ENCODE measurements at places on chromosomes 3 and 15.

- DNase-seq = no peak
Observed at GRCh38 chr3:135000465-135000864, 205.4 kb downstream of the EPHB1 start.

DNA sequence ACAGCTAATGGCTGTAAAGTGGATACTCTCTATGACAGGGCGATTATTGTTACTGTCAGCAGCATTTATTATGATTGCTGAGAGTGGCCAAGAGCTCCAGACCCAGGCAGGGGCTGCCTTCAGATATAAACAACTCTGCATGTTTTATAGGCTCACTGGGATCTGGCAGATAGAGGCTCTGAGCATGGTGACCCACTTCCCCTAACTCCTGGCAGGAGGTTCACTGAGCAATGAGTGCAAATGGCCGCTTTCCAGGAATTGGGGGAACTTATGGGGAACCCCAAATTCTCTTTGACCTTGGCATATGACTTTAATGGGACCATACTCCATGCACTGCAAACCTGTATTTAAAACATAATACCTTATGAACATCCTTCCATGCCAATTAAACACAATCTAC is 59.0 kb downstream of the SCN5A start:
- DNase-seq = no peak

DNA sequence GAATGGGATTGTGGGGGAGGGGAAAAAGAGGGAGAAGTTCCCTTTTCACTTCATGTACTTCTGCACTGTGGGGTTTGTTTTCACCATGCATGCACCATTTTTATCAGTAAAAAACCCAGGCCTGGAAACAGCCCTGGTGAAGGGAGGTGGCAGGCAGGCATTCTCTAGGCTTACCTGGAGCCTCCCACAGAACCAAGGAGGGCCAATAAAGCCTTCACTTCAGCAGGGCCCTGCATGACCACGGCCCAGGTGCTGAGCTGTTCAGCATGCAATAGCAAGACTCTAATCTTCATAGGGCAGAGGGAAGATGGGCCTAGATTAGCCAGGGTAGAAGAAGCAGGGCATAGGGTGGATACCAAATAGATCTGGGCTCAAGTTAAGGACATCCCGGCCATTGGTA is 49.6 kb downstream of the SCN5A start:
- DNase-seq = no peak

DNA sequence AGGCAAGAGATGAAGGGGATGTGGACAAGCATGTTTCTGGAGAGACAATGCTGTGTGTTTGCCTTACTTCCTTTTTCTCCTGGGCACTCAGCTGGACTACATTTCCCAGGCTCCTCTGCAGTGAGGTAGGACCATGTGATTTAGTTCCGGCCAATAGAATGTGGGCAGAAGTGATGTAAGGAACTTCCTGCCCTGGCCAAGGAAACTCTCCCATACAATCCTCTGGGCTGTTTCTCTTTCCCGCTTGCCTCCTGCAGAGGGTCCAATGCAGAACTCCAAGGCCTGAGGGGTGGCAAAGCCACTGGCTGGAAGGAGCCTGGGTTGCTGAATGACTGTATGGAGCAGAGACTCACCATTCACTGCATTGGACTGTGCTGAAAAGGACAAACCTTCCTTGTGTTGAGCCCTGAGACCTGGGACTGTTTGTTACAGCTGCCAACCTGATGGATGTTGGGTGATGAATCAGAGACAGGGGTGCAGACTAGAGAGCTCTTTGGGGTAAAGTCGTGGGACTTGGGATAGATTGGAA is 82.7 kb upstream of the SLC6A6 start:
- DNase-seq = peak; percentile 59

DNA sequence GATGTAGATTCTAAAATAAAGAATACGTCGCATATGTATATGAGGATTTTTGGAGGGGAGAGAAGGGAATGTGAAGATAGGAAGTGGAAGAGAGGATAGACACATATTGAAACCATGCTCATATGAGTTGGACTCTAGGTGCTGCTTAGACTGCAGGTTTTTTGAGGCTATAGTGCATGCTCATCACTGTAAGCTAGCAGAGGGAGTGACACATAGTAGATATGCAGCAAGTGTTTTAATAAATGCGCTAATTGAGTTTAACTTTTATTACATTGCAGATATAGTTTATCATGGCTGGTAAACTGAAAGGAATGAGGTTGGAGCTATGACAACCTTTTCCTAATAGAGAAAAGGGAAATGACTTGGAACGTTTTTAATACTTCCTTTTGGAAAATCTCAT is 7.7 kb downstream of the SEMA6D start:
- no peak for DNase-seq

- DNase-seq = no peak
Observed at GRCh38 chr15:78712797-78713515, 71.9 kb upstream of the CHRNB4 start.

GRCh38 chr3:27990324-27990723 is 251.1 kb upstream of the CMC1 start:
- DNase-seq = no peak

- no peak for DNase-seq
Observed at GRCh38 chr3:127173516-127174166, 19.3 kb upstream of the PRR23E start.

GRCh38 chr3:177525987-177526712 is 328.9 kb upstream of the TBL1XR1 start:
- no peak for DNase-seq

DNA sequence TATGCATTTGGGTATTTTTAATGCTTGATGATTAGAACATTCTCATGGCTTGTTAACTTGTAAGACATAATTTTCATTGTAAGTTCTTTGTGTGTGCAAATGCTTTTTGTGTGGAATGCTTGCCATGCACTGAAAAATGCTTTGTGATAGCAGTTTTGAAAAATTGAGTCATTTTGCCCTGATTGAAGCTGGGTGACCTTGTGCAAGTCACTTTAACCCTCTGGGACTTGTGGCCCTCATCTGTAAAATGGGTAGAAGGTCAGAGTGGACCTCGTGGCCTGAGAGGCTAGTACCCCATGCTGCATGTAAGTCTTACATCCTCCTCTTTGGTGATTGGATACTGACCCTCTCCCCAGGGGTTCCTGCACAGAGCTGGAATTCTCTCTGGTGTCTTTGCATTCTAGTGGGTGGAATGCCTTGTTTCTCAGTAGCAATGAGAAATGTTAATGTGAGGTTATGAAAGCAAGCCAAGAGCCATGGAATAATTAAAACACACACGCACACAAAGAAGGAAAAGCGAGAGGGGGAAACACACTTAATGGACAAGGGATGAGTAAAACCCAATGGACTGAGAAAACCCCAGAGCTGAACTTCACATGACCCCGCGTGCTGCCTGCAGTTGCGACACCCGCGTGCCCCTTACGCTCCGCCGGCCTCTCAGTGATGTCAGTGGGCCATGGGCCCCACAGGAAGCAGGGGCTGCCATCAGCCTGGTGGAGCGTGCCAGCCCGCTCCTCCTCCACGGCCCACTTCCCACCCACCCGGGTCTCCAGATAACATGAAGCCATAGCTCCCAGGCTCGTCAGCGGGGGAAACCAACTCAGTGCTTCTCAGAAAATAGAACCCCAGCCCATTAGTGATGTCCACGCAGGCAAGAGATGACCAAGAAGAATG is 44.0 kb downstream of the SMAD3 start:
- peak; percentile 64 for DNase-seq

- peak; percentile 36 for DNase-seq
Observed at GRCh38 chr15:86885616-86886015, 805.9 kb downstream of the AGBL1 start.

GRCh38 chr15:69034352-69034751 is 19.9 kb downstream of the NOX5 start:
- DNase-seq = no peak

- DNase-seq = no peak
Observed at GRCh38 chr15:98617328-98617980, 30.9 kb upstream of the IGF1R start.

- no peak for DNase-seq
Observed at GRCh38 chr3:12253516-12254343, 35.1 kb upstream of the PPARG start.

DNA sequence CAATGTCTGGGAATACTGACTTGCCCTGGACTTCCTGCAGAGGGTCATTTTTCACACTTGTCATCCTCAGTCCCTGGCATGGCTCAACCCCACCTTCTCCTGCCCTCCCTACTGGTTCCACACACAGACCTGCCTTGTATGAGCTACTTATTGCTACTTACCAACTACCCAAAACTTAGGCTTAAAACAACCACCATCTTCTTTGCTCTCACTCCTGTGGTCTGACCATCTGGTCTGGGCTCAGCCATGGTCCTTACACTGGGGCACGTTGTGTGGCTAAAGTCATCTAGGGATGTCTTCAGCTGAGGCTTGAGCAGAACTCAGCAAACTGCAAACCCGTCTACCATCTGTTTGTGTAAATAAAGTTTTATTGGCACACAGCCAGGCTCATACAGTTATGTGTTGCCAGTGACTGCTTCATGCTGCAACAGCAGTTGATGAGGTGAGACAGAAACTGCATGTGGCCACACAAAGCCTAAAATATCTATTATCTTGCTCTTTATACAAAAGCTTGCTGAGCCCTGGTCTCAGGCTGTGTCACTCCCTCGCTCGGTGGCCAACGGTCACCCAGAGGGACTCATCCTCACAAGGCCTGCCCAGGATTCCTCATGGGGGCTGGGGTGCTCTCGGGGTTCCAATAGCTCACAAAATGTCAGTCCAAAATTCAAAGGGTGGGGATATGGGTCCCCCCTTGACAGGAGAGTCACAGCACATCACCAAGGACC is 43.5 kb downstream of the KLF15 start:
- DNase-seq = peak; percentile 87

GRCh38 chr15:45458746-45459403 is 63.7 kb downstream of the SLC30A4 start:
- peak; percentile 50 for DNase-seq

DNA sequence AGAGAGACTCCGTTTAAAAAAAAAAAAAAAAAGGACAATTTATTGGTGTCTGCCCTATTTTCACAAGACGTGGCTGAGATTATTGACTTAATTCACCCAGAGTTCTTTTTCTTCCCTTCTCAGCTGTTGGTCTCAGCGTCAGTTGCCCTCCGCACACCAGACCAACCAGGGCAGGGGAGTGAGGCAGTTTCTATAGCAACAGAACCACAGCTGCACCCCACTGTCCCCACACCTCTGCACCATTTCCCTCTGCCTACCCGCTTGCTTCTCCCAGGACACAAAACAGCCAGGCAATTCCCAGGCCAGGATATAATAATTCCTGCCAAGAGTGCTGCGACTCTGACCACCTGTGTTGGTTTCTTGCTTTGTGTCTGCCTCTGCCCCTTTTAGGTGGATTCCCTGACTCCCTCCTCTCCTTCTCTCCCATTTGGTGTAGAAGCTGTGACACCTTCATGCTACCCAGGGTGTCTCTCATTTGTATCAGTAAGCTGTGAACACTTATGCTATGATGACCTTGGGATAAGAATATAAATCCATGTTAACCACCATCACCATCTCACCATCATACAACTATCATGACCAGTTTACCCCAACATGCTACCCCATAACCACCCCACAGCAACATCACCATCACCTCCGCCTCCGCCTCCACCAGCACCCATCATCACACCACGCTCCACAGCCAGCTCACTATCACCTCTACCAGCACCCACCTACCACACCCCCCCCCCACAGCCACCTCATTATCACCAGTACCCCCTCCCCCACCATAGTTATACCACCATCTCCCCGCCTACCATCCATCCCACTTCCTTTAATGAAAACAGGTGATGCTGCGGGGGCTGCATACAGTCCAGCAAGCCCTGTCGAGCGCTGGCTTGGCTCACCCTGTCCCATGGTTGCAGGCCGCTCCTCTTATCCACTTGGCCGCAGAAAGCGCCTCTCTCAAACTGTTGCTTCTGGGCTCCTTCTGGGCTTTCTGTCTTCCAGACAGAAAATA is 589 bp downstream of the EPB42 start:
- DNase-seq = no peak

- no peak for DNase-seq
Observed at GRCh38 chr15:89441295-89441812, 55.0 kb downstream of the RHCG start.

- DNase-seq = no peak
Observed at GRCh38 chr3:29438580-29438979, 157.7 kb downstream of the RBMS3 start.

DNA sequence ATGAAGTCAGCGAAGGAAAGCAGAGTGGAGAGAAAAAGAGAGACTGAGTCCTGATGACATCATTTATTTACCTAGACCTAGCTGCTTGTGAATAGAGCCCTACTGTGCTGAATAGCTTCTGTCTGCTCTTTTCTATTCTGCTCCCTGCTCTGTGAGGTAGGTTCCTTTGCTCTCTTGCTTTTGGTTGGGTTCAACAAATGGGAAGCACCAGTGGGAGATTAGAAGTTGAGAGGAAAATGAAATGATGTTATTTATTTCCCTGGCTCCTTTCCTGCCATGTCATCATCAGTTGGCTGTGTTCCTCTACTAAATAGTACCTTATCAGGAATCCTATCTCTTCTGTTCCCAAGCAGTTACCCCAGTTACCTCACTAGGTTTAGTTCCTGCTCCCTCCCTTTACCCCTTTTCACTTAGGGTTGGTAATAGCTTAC is 23.5 kb downstream of the DTWD1 start:
- no peak for DNase-seq

GRCh38 chr15:70355275-70355795 is 257.6 kb upstream of the TLE3 start:
- DNase-seq = no peak

DNA sequence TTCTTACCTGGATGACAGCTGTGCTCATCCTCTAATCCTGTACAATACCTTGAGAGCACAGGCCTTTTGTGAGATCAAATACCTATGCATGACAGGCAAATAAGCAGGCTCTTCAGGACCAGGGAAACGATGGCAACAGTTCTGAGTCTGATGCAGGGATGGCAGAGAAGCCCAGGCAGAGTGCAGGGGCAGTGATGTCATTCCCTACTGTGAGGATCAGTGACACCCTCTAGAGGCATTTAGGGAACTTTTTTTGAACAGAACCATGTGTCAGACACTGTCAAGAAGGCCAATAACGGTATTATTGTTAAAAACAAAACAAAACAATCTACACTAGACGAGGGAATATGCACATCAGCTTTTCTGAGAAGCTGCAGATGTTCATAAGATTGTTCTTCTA is 314.8 kb upstream of the CTDSPL start:
- DNase-seq = no peak

- DNase-seq = peak; percentile 36
Observed at GRCh38 chr3:128378631-128379347, 87.9 kb downstream of the DNAJB8 start.

DNA sequence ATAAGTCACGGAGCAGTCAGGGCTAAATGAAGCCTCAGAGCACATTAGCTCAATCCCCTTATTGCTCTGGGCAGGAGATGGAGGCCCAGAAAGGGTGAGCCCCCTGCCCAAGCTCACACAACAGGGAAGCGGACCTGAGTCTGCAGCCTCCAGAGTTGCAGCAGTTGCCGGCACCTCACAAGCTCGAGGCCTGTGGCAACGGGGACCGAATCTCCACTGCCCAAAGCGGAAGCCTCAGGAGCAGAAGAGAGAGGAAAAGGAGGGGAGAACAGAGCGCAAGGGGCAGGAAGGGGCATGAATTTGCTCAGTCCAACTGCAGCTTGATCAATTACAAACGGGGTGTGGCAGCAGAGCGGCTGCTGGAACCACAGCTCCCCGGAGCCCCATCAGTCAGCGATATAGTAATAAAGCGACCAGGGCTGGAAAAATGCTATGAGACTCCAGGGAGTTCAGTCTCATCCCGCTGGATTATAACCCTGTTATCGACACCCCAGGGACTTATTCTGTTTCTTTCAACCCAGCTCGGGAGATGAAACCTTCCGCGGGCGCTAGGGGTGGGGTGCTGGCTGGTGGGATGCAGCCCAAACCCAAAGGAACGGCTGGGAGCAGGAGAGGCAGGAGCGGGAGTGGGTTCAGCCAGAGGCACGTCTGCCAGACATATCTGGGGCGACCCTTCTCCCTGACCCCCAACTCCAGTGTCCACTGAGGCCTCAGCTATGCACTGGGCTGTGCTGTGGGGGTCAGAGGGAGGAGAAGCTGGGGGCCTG is 219.7 kb upstream of the LINGO1 start:
- no peak for DNase-seq

Measured in left lung (tissue), 14 donors.